ENCODE measurements at places on chromosomes 13 and 19.

DNA sequence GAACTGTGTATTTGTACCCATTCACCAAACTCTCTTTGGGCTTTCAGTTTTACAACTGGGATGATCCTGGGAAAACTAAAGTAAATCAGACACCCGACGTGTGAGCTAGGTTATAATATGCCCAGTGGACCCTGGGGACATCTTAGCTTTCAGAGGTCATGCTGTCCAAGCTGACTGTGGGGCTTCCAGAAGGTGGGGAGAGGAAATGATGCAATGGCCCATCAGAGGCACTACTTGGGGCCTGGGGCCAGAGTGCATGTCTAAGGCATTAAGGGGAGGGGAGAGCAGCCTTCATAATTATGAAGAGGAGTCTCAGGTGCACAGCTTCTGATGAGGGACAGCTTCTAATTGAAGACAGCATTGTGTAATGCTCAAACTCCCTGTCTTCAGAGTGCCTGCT is 30.9 kb downstream of the ALOX5AP start:
- DNase-seq: no peak

GRCh38 chr13:84865783-84866221 is 933.4 kb downstream of the SLITRK6 start:
- DNase-seq: no peak

DNA sequence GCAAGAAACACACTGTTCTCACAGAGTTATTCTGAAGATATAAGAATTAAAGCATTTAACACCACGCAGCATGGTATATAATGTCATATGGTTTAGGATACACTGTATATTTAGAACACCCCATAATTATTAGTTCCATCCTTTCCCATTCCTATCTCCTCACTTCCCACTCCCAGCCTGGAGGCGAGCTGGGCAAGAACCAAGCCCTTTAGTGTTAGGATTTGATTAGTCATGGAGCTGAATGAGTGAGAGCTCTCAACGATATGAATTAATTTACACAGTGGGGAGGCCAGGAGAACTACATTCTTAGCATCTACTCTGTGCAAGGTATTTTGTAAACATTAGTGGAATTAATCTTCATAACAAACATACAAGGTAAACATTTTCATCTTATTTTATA is 934.3 kb downstream of the DIAPH3 start:
- DNase-seq: no peak

GRCh38 chr13:39528661-39528980 is 74.4 kb downstream of the LHFPL6 start:
- no peak for DNase-seq

DNA sequence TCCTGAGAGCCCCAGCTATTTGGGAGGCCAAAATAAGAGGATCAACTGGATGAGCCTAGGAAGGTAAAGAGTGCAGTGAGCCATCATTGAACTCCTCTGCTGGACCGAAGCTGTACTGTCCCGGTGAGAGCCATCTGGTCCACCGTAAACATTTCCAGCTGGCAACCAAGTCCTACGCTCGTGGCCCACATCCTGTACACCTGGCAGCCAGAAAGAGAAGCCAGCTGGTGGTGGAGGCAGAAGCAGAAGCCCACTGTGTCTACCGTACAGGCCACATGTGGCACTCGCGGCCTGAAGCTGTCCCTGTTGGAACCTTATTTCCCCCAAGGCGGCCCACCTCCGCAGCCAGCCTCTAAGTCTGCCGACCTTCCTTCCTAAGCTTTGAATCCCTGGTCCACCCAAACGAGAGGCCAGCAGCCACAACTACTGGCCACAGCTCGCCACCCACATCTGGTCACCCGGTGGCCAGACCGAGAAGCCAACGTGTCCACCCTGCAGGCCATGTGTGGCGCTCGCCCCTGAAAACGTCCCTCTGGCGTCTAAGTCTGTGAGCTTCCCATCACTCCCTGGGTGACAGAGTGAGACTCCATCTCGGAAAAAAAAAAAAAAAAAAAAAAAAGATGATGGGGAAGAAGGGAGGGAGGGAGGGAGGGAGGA is 14.2 kb upstream of the ZNF91 start:
- DNase-seq: no peak

- no peak for DNase-seq
These were observed 132.5 kb upstream of the ZNF91 start for GRCh38 chr19:23527797-23528196.

DNA sequence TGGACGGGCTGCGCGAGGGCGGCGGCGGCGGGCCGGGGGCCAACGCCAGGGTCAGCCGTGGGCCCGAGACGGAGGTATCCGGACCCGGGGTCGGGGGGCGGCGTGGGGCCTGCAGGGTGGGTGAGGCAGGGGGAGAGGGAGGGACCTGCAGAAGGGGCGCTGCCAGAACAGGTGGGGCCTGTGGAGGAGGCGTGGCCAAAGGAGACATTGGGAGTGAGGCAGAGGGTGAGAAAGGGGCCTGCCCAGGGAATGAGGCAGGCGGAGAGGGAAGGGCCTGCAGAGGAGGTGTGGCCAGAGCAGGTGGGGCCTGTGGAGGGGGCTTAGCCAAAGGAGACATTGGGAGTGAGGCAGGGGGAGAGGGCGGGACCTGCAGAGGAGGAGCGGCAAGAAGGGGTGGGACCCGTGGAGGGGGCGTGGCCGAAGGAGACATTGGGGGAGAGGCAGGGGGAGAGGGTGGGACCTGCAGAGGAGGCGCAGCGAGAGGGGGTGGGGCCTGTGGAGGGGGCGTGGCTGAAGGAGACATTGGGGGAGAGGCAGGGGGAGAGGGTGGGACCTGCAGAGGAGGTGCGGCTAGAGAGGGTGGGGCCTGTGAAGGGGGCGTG is 4.2 kb downstream of the PRR36 start:
- no peak for DNase-seq

DNA sequence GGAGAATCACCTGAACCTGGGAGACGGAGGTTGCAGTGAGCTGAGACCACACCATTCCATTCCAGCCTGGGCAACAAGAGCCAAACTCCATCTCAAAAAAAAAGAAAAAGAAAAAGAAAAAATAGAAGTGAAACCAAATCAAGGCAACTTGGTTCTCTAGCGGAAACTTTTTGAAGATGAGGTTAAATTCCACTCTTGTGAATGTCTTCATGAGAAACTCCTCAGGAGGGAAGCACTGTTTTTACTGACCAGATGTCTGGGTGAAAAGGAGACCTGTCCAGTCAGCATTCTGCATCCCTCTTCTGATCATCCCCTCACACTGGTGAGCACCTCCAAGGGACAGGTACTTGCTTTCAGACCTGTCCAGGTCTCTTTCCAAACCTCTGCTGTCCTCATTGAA is 15.8 kb downstream of the BRD4 start:
- no peak for DNase-seq

DNA sequence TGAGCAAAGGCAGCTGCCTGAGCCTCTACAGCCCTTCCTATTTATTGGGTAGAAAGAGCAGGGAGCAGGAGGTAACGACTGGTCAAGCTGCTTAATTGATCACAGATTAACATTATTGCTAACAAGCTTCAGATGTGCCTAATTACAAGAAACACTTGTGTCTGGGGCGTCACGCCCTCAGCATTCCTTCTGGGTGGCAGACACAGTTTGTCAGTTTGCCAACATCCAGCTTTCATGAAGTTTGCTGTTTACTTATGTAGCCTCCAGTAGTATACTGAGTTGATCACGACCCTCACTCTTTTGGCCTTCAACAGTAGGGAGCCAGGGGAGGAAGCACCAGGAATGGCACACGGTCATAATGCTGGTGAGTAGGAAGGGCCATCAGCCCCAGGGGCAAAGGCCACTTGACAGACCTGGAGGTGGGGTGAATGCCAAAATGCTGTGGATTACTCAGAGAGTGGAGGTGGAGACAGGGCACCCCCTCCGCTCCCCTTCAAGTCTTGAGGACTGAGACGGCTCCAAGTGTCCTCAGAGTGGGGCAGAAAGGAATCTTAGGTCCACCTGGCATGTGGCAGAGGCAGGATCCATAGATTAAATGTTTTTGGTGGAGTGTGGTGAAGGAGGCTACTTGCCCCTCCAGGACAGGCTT is 34.9 kb upstream of the PSPC1 start:
- no peak for DNase-seq

DNA sequence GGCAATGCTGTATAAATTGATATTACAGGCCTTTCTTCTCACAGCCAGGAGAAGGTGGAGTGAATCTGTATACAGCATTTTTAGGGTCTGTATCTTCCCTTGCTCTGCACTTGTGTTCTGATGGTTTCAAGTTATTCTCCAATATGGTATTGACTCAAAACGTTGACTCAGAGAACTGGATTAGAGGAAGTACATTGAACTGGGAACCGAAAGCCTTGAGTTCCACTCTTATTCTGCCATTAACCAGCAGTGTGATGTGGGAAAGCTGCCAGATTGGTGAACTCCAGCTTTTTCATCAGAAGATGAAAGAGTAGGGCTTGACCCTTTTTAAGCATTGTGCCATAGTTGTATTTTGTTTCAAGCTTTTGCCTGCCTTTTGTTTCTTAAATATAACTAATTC is 167.7 kb downstream of the SPRY2 start:
- DNase-seq: no peak

DNA sequence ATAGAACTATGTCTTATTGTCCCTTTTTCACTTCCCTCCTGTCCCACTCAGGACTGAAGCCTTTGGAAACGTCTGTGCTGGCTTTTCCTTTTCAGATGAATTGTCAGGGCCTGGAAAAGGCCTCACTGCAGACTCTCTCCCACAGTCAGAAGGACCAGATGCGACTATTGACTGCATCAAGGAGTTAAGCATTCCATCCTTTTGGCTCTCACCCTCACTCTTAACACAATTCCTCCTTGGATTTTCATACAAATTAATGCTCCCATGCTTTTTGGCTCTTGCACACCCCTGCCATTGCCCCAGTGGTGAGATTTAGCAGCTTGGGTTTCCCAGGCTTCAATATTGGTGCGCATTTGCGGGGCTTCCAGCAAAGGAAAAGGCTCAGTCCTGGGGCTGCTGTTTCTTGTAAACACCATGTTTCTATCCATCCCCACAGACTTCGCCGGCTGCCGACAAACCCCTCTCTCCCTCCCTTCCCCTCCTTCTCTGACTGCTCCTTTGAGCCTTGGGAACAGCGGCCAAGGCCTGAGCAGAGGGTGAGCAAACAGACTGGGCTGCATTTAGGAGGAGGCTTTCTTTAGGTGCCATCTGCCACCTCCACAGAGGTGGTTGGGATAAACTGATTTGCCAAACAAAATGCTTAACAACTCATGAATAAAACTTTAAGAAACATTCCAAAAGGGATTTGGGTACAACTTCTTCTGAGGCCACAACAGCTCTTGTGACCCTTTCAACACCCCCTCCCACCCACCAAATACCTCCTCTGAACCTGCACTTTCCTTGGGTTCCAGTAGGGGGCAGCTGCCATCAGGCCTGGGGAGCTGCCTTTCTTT is 48.6 kb upstream of the PCDH8 start:
- DNase-seq: no peak

GRCh38 chr19:35207391-35207871 is 21.1 kb downstream of the FAM187B start:
- no peak for DNase-seq

DNA sequence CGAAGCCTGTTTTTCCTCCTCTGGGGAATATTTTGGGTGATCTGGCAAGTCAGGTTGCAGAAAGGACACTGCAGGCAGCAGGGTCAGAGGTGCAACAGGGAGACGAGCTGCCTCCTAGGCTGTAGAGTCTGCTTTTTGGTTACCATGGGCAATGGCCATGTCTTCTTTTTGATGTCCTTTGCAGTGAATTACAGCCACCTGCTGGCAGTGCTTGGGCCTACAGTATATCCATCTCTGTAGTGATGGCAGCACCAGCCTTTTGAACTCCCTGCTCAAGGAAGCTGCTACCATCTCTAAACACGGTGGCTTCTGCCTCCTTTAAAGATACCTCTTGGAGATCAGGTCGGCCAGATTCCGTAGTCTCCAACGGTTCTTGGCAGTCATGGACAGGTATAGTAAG is 73.9 kb downstream of the WTIP start:
- no peak for DNase-seq

Measured in NCI-H187 treated with DMSO at 0.1 percent for 48 hours (cell line).